ENCODE measurements at places on chromosomes 5 and 9. TPM values are rescaled to one million over a fixed set of nuclear protein-coding genes. Genes with fewer than 3 reads are reported as not detected.

SLIT3 gene
- not detected for total RNA-seq

SLC45A2 gene
- total RNA-seq = not detected

AKNA gene
- 374 TPM for total RNA-seq

LAMC3 gene
- total RNA-seq = 0.61 TPM

DNA sequence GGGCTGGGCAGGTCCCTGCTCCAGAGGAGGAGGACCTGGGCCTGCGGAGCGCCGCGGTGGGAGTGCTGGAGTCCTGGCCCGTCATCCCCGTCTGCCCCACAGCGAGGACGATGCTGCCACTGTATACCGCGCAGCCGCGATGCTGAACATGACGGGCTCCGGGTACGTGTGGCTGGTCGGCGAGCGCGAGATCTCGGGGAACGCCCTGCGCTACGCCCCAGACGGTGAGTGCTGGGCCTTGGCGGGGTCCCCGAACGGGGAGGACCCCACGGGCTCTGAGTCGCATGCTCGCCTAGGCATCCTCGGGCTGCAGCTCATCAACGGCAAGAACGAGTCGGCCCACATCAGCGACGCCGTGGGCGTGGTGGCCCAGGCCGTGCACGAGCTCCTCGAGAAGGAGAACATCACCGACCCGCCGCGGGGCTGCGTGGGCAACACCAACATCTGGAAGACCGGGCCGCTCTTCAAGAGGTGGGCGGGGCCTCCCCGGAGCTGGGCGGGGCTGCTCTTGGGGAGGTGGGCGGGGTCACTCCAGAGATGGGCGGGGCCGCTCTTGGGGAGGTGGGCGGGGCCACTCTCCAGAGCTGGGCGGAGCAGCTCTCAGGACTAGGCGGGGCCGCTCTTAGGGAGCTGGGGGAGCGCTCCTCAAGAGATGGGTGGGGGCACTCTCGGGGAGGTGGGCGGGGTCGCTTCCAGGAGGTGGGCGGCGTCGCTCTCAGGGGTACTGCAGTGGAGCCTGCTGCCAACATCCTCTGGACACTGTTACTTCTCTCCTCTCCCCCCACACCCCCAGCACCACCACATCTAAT, 13.1 kb downstream of the LRRC26 start:
- DNase-seq = peak; percentile 31

DNA sequence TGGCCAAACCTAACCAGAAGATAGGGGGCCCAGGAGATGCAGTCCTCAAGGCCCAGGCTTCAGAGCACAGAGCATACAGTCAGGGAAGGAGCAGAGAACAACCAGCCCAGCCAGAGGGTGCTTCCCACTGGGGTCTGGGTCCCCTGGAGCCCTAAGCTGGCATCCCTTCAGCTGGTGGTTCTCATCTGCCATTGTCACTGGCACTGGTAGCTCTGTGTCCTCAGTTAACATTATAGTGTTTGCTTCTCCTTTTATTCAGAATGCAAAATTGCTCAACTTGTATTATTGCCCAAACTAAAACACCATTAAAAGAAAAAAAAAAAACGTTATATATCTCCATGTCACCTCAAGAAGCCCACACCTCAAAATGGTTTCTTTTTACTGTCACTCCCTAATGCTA, 219.2 kb downstream of the ENC1 start:
- DNase-seq = no peak

ADAMTS12 gene
- not detected for total RNA-seq

ARL10 gene
- total RNA-seq = 17.9 TPM

DNA sequence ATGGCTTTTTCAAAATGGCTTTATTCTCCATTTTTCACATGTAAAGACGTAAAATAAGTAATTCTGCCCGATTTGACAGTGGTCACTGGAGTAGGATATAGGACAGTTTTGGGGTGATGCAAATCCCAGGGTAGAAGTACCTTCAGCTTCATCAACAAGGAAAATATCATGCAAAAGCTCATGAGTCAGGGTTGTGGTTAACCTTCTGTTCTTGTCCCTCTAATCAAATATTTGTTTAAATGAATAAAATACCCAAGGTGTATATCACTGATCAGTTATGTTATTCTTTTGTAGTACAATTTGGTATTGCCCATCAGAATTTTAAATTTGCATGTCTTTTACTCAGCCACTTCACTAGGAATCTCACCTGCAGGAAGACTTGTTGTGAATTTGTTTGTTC, 40.0 kb downstream of the FBXL7 start:
- no peak for DNase-seq

DNA sequence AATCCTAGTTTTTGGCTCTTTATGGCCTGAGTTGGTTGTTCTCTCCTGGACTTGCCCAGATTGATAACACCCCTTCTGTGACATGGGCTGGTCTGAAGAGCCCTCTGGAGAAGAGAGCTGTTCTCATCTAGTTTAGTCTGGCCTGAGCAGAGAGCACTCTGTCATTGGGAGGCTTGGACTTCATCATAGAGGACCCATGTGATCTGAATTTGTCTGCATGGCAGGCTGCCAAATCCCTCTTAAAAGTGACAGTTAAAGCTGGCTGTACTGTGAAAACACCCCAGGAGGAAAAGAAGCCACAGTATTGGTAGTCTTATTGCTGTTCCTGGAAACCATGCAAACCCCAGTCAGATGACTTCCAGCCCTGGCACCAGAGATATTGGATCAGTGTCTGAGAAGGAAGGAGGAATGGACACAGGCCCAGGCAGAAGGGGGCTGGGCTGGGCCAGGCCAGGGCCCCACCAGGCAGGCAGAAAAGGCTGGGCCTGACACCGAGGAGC, 3.7 kb upstream of the WDR31 start:
- DNase-seq = no peak

DNA sequence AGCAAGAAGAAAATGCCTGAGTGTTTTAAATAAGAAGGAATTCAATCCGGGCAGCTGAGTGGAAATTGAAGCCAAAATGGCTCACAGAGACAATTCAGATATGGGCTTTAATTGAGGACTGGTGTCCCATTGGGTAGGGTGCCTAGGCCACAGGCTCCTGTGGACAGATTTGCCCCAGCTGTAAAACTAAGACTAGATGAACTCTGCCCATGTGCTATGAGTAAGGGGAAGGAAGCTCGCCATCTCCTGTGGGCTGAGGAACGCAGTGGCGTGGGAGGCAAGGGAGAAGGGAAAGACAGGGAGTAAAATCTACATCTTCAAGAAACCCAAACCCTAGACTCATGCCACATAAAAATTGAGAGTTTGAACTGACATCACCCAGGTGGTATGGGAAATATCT, 66.1 kb downstream of the KLHL3 start:
- no peak for DNase-seq

DNA sequence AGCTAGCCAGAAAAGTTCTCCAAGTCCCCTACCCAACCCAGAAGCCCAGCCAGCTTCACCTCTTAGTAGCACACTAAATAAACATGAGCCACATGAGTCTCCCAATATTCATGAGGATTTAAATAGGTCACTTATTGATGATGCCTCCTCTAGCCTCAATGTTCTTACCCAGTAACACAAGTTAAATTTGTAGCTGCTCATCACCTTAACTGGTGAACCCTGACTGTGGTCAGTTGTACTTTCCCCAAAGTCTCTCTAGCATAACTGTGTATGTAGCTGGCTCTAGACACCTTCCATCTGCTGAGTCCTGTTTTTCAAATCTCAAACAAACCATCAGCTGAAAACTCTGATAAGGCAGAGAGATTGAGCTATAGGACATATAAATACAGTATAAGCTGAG, 100.3 kb upstream of the ELAVL2 start:
- DNase-seq = no peak

DNA sequence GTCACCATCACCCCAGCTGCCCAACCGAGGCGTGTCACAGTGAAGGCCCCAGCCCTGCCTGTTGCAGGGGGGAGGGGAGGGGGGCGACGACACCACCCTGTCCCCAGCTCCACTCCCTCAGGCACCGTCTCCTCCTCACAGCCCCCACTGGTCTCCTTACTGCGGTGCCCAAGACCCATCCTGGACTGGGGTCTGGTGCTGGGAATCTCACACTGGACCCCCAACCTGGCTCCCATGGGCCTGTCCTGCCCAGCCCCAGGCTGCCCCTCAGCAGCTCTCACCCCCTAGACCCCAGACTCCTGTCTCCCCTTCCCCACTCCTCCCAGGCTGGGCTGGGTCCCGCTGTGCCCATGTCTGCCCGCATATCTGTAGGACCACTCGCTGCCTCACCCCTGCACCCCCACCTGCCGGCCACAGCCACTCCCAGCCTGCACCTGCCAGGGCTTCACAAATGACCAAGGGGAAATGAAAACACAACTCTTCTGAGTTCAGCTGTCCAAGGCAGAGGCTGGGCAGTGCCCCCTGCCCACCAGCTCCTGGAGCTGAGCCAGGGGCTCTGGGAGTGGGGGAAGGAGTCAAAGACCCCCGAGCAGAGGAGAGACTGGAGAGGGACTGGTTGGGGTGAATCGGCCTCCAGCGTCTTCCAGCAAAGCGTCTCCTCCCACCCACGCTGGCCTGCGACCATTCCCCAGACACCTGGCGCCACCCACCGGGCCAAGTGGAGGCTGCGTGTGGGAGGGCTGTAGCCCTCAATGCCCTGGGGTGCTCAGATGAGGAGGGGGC, 32.6 kb upstream of the EGFL7 start:
- peak; percentile 44 for DNase-seq

ANKRD34B gene
- not detected for total RNA-seq

DNA sequence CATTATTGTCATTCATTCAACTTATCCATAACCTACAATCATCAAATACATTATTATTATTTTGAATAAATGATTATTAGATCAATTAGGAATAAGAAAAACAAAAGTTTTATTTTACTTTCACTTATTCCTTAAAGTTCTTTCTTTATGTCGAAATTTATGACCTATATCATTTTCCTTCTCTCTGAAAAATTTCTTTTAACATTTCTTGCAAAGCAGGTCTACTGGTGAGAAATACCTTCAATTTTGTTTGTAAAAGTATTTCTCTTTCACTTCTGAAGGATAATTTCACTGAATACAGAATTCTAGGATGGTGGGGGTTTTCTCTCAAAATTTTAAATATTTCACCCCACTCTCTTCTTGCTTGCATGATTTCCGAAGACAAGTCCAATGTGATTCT, 2.6 kb upstream of the CCNI2 start:
- no peak for DNase-seq

- DNase-seq = no peak
Measured at GRCh38 chr9:694403-695154, 146.9 kb upstream of the DMRT1 start.

TNFSF15 gene
- total RNA-seq = 0.11 TPM

- DNase-seq = no peak
Measured at GRCh38 chr9:25284365-25284764, 393.9 kb downstream of the TUSC1 start.

CEP72 gene
- 28.0 TPM for total RNA-seq

- DNase-seq = no peak
Measured at GRCh38 chr5:59393585-59394420, 499.7 kb downstream of the PDE4D start.

DNA sequence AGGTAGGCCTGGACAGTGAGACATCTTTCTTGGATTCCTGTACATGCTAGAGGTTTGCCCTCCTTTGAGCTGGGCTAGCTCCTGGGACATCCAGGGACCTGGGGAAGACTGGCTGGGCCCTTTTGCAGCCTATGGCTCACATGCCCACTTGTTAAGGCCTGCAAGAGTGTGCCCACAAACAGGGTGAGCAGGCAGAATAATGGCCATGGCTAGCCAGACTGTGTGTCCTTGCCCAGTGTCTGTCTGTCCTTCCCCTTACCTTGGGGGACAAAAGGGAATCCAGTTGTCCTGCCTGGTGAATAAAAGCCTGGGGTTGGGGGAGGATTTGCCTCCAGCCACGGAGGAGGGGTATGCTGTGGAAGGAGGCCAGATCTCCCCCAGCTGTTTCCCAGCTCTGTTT, 13.0 kb upstream of the CXXC5 start:
- no peak for DNase-seq

DNA sequence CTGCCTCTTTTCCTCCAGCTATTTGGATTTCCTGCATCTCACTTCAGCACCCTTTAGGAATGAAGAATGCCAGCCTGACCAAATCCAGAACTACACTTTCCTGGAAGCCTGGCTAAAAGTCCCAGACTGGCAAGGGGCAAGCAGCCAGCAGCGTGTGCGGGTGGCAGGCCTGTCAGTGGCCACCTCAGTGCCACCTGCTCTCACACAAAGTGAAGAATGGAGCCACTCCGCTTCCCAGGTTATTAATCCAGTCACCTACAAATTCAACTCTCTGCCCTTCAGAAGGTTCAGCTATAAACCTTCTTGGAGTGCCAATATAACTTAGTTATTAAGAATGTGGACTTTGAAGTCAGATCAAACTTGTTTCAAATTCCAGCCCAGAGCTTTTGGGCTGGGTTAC, 6.7 kb upstream of the ALDOB start:
- no peak for DNase-seq

DNA sequence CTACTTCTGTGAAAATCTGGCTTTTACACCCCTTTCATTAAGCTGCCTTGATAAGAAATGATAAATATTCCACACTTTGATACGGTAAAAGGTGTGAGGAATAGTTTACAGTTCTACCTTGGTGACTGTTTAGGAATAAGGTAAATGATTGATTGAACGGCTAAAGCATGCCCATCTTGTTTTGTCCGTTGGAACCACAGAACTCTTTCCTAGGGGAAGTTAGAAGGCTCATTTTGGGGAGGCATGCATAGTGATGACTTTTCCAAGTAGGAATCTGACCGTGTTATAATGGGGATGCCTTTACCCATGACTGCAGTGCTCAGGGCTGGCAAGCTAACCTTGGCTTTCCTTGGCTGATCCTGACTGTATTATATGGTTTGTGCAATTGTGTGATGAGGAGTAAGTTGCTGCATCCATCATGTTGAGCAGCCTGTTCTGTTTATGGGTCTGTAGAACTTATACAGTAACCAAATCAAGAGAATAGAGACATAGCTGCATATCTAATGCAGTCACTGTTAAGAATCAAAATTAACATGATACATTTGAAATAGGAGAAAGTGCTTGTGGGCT, 24.5 kb downstream of the PCSK5 start:
- no peak for DNase-seq

DNA sequence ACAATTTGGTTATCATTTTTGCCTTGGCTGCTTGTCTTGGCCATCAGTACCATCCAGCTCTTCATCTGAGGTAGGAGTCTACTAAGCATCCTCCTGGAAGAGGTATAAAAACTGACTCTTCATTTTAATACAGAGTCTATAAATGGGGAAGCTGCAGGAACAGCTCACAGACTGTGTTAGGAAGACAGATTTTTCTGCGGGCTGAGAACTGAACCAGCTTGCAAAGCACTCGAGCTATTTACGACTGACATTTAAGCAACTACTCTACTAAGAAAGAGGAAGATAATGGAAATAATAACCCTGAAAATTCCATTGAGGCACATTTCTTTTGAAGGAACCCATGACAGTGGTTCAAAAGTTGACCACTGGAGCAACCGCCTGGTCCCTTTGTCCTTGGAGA, 314.5 kb upstream of the RFX3 start:
- DNase-seq = no peak

GRCh38 chr9:119697996-119698395, 328.8 kb upstream of the BRINP1 start:
- DNase-seq = no peak

DNA sequence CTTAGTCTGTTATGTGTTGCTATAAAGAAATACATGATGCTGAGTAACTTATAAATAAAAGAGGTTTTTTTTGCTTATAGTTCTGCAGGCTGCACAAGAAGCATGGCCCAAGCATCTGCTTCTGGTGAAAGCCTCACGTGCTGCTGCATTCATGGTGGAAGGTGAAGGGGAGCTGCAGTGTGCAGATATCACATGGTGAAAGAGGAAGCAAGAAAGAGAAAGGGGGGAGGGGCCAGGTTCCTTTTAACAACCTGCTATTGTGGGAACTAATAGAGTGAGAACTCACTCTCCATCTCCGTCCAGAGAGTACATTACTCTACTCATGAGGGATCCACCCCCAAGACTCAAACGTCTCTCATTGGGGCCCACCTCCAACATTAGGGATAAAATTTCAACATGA, 12.5 kb upstream of the PARP8 start:
- DNase-seq = no peak
